T-cell (primary cell): ENCODE measurements at places on chromosomes 6 and 20. TPM values are rescaled to one million over a fixed set of nuclear protein-coding genes. Genes with fewer than 3 reads are reported as not detected.
A peak's percentile ranks its signal among the peaks of the same experiment; 100 is the strongest.

TRIM26 gene
- total RNA-seq = 46.6 TPM

SOD2 gene
- 112 TPM for total RNA-seq

MAP7 gene
- 0.73 TPM for total RNA-seq

DDO gene
- total RNA-seq = not detected

GRCh38 chr6:122631571-122632249 lies 21.5 kb downstream of the PKIB start:
- no peaks in the 10 kb centered on the region for H3K27me3 ChIP-seq
- H3K4me1 ChIP-seq = no peaks in the 10 kb centered on the region
- no peaks in the 10 kb centered on the region for H3K36me3 ChIP-seq
- no peak overlapping the region for H3K27ac ChIP-seq

GRCh38 chr6:138659998-138660397 lies 113.6 kb upstream of the CCDC28A start:
- DNase-seq = no peak
- no peaks in the 10 kb centered on the region for H3K27me3 ChIP-seq
- H3K36me3 ChIP-seq = no peaks in the 10 kb centered on the region
- H3K27ac ChIP-seq = no peak overlapping the region
- no peak overlapping the region for H3K4me3 ChIP-seq
- H3K4me1 ChIP-seq = no peaks in the 10 kb centered on the region

DNA sequence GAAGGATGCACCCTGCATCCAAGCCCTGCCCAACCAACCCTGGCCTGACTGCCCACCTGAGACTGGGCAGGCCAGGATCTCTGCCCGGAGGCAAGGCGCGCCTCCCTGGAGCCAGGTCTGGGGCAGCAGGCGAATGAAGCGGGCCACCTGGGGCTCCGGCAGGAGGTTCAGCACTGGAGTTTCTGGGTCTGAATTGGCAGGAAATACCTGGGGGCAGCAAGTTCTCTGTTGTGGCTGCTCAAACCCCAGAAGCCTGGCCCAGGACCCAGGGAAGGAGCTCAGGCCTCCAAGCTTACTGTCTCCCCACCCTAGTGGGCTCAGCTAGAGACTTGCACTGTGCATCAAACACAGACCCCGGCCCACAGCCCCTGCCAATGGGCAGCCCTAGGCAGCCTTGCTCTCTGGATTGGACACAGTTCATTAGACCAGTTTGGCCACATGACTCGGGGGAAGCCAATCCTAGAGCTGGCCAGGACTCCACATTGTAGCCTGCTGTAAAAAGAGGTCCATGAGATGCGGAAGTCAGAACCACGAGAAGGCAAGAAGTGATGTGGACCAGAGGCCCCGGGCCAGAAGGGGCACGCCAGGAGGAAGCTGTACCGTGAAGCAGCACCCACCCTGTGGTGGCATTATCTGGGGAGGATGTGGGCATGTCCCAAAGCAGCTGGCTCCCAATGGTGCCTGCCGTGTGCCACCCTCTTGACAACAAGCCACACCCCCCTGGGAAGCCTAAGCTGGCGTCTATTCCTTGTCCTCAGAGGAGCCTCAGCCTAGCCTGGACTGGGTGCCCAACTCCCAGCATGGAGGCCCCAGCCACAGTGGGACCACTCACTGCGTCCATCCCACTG lies 3.1 kb downstream of the CPXM1 start:
- no peaks in the 10 kb centered on the region for H3K36me3 ChIP-seq
- H3K4me1 ChIP-seq = peaks cover 4% of the 10 kb centered on the region
- H3K27me3 ChIP-seq = no peaks in the 10 kb centered on the region
- no peak overlapping the region for H3K27ac ChIP-seq
- DNase-seq = no peak
- no peak overlapping the region for H3K4me3 ChIP-seq

DNA sequence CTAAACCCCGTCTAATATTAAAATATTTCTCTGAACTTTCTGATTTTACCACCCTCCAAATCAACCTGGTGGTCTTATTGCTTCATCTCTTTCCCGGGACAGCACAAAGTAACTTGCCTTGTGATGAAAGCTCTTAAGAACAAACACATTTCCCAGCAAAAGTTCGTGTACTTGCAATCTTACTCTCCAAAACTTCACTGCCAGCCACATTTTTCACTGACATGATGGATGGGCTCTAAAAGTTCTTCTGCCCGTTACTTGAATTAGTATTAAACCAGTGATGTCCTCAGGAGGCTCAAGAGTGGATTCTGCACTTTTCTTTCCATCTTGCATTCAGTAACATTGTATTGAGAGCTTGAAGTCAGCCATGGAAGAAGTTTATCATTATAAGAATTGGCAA lies 731.6 kb upstream of the GJE1 start:
- no peak for DNase-seq
- no peaks in the 10 kb centered on the region for H3K36me3 ChIP-seq
- H3K27ac ChIP-seq = no peak overlapping the region
- H3K4me1 ChIP-seq = no peaks in the 10 kb centered on the region
- H3K27me3 ChIP-seq = no peaks in the 10 kb centered on the region

DNA sequence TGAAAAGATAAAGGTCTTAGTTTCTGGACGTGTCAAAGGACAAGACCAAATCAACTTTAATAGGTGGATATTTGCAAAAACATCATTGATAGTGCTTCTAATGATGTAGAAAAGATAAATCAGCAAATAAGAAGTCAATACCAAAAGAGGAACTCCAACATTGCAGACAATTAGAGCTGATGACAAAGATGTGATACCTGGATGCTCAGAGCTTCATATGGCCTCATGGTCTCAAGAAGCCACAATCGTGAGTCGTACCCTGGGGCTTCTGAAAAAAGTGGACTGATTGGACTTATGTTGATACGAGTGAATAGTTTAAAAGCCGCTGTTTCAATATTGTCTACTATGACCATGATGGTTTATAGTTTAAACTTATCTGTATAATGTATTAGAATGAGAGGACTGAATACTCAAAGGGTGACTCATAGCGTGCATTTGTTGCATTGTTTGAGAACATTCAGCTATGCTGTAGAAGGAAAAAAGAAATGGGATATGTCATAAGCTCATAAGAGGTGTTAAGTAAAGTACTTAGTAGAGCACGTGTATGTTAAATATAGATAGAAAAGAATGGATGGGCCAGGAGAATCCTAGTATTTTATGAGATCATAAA lies 54.6 kb upstream of the RIPOR2 start:
- H3K27ac ChIP-seq = no peak overlapping the region
- DNase-seq = no peak
- no peaks in the 10 kb centered on the region for H3K27me3 ChIP-seq
- peaks cover 3% of the 10 kb centered on the region for H3K36me3 ChIP-seq
- peaks cover 30% of the 10 kb centered on the region for H3K4me1 ChIP-seq

DNA sequence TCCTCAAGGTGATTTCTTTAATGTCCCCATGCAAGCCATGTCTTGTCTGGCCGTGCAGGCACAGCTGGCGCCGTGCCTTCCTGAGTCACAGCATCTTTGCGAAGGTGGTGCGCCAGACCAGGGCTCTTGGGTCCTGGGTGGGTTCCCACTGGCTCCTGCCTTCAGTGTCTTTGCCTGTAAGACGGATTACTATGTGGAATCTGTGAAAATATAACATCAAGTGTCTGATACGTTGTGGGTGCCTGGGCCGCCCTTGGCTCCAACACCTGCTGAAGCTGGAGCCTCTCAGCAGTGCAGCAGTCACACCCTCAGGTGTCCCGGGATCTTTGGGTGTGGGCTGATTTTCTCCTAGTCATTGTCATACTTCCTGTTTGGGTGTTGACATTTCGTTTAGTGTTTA lies 3.2 kb downstream of the OSBPL2 start:
- H3K27me3 ChIP-seq = peaks cover 2% of the 10 kb centered on the region
- DNase-seq = no peak
- no peaks in the 10 kb centered on the region for H3K36me3 ChIP-seq
- H3K27ac ChIP-seq = no peak overlapping the region
- H3K4me3 ChIP-seq = no peak overlapping the region

DNA sequence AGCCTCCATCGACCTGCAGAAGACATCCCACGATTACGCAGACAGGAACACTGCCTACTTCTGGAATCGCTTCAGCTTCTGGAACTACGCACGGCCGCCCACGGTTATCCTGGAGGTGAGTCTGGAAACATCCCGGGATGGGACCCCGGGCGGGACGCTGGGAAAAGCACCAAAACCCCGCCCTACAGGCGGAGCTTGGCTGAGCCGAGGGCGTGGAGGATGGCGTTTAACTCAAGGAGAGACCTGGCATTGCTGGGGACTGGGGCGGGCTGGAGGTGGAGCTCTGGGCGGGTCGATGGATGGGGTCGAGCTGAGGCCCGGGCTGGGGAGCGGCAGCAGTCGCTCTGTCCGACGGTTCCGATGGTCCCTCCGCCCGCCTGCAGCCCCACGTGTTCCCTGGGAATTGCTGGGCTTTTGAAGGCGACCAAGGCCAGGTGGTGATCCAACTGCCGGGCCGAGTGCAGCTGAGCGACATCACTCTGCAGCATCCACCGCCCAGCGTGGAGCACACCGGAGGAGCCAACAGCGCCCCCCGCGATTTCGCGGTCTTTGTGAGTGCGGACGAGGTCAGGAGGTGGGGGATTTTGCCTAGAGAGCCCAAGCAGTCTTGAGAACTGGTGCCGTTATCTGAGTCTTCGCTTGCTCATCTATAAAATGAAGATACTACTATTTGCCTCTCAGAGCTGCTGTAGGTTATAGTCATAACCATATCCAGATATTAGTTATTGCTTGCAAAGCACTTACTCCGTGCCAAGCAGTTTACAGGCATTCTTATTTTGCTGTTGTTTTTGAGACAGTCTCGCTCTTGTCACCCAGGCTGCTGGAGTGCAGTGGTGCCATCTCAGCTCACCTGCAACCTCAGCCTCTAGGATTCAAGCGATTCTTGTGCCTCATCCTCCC lies 3.8 kb downstream of the SPAG4 start:
- DNase-seq = peak; percentile 72
- H3K4me3 ChIP-seq = peak overlapping the region; percentile 78
- peak overlapping the region; percentile 57 for H3K27ac ChIP-seq
- H3K27me3 ChIP-seq = peaks cover 4% of the 10 kb centered on the region

DNA sequence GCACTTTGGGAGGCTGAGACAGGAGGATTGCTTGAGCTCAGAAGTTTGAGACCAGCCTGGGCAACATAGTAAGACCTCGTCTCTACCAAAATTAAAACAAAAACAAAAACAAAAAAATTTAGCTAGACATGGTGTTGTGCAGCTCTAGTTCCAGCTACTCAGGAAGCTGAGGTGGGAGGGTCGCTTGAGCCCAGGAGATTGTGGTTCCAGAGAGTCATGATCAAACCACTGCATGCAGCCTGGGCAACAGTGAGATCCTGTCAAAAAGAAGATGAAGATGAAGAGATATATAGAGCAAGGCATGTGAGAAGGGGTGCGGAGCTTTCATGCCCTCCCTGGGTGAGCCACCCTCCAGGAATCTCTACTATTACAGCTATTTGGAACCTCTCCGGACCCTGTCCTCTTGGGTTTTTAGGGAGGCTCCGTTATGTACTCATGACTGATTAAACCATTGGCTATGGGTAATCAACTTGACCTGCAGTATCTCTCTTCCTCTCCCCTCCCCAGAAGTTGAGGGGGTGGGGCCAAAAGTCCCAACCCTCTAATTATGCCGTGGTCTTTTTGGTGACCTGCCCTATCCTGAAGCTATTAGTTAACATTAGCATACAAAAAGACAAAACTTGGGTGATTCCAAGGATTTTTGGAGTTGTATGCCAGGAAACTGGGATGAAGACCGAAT lies 9.0 kb downstream of the POLH start:
- no peak for DNase-seq
- H3K36me3 ChIP-seq = peaks cover 10% of the 10 kb centered on the region
- H3K4me1 ChIP-seq = peaks cover 19% of the 10 kb centered on the region
- H3K27me3 ChIP-seq = no peaks in the 10 kb centered on the region

DNA sequence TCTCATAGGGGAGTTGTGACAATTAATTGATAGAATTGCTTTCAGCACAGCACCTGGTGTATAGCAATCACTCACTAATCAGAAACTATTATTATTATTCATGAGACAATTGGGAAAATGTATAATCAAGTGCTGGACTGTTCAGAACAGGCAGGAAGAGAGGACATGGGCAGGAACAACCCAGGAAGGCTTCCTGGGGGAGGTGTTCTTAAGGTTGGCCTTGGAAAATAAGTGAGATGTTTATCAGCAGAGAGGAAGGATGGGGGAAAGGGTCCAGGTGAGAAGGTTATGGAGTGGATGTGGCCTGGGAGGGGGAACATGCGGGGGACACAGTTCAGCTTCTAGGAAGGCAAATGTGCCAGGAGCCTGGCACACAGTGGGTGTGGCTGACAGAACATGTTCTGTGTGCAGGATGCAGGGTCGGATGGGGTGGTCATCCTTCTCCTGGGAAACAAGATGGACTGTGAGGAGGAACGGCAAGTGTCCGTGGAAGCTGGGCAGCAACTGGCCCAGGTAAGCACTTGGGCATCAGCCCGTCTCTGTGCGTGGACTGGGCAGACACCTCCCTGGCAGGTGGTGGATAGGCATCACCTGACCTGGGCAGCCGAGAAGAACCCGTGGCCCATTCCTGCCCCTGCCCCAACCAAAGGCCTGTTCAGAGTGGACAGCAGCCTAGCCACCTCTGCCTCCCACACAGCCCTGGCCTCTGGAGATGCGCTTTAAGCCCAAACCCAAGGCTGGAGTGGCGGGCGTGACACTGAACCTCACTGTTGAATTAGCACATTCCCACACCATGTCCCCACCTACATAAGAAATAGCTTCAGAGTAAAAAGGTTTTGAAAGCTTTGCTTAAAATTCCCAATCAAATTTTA lies 30.9 kb downstream of the RAB44 start:
- DNase-seq = no peak
- no peaks in the 10 kb centered on the region for H3K27me3 ChIP-seq
- no peaks in the 10 kb centered on the region for H3K36me3 ChIP-seq
- H3K27ac ChIP-seq = no peak overlapping the region
- H3K4me3 ChIP-seq = no peak overlapping the region
- no peaks in the 10 kb centered on the region for H3K4me1 ChIP-seq

- DNase-seq = no peak
- no peaks in the 10 kb centered on the region for H3K4me1 ChIP-seq
- no peak overlapping the region for H3K4me3 ChIP-seq
- peaks cover 6% of the 10 kb centered on the region for H3K27me3 ChIP-seq
- H3K36me3 ChIP-seq = no peaks in the 10 kb centered on the region
- no peak overlapping the region for H3K27ac ChIP-seq
Measured at GRCh38 chr6:15818044-15818443, 155.2 kb upstream of the DTNBP1 start.

DNA sequence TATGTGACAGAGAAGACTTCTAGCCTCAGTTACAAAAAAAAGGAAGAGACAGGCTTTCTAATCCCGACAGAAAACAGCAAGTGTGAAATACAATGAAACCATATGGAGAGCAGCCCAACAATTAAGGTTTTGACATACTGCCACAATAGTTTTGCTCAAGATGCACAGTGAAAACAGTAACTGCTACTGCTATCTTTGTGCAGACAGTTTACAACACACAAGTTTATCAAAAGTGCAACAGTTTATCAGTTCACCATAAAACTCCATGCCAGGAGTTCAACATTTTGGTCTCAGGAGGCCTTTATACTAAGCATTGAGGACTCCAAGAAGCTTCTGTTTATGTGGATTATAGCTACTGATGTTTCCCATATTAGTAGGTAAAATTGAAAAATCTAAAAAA lies 37.6 kb downstream of the GOPC start:
- no peaks in the 10 kb centered on the region for H3K27me3 ChIP-seq
- H3K36me3 ChIP-seq = peaks cover 58% of the 10 kb centered on the region
- H3K4me3 ChIP-seq = no peak overlapping the region
- no peaks in the 10 kb centered on the region for H3K4me1 ChIP-seq

- DNase-seq = no peak
- no peaks in the 10 kb centered on the region for H3K27me3 ChIP-seq
- no peaks in the 10 kb centered on the region for H3K36me3 ChIP-seq
- no peak overlapping the region for H3K27ac ChIP-seq
- H3K4me3 ChIP-seq = no peak overlapping the region
Measured at GRCh38 chr6:64256483-64256882, 620.9 kb downstream of the PHF3 start.

GRCh38 chr6:39440039-39440426 lies 117.5 kb upstream of the KCNK16 start:
- H3K27ac ChIP-seq = no peak overlapping the region
- no peaks in the 10 kb centered on the region for H3K4me1 ChIP-seq
- peaks cover 3% of the 10 kb centered on the region for H3K27me3 ChIP-seq
- H3K36me3 ChIP-seq = no peaks in the 10 kb centered on the region
- H3K4me3 ChIP-seq = no peak overlapping the region
